Left ventricle myocardium superior (tissue), 1 donor: ENCODE measurements at places on chromosomes 7 and 10. TPM values are rescaled to one million over a fixed set of nuclear protein-coding genes. Genes with fewer than 3 reads are reported as not detected.
A peak's percentile ranks its signal among the peaks of the same experiment; 100 is the strongest.

The ARL5B gene
- 6.9 TPM for total RNA-seq

DNA sequence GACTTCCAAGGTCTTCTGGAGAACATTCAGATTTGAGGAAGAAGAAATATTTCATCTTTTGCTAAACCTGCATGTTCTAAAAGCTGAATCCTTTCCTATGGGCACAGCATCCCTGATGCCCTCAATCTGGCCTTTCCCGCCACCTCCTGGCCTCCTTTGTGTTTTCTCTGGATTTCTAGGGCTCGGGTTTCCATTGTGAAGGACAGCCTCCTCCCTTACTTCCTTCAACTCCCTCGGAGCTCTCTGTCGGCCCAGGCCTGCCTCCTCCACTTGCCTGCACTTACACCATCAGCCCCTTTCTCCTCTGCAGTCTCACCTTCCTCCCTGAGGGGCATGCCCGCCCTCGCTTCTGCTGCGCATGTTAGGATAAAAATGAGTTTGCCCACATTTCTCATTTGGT is 75.4 kb downstream of the WIPF3 start:
- DNase-seq = no peak

- DNase-seq = peak; percentile 81
Observed at GRCh38 chr10:30002426-30003266, 56.7 kb downstream of the JCAD start.

GRCh38 chr10:18282094-18282493 is 141.9 kb downstream of the CACNB2 start:
- no peak for DNase-seq

DNA sequence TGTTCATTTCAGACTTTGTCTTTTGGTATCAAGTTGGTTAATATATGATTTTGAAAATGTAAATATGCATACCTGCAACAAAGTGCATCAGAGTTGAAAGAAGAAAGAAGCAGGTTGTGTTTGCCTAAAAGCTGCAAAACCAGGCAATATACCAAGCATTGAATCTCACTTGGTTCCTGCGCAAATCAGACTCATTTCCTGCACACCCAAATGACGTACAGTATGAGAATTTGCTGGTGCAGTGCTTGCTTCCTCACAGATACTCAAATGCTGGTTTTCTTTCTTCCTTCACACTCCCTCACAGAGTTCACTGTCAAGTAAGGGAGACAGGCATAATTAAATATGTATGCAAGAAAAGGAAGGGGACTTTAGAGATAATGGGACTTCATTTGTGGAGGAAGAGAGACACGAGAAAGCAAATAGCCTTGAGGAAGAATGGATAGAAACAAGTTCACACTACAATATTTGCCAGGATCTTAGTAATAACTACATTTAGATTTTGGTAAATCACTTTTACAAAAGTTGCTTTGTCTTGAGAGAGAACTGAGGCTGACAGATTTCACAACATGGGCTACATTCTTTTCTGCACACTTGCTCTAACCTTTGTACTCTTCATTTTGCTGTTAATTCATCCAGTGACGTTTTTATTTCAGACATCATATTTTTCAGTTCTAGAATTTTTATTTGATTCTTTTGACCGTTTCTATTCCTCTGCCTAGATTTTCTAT is 56.9 kb upstream of the AOAH start:
- no peak for DNase-seq

- DNase-seq = peak; percentile 44
Observed at GRCh38 chr10:4656576-4657194, 169.3 kb upstream of the AKR1E2 start.
